ENCODE measurements at places on chromosomes 1 and 21.

DNA sequence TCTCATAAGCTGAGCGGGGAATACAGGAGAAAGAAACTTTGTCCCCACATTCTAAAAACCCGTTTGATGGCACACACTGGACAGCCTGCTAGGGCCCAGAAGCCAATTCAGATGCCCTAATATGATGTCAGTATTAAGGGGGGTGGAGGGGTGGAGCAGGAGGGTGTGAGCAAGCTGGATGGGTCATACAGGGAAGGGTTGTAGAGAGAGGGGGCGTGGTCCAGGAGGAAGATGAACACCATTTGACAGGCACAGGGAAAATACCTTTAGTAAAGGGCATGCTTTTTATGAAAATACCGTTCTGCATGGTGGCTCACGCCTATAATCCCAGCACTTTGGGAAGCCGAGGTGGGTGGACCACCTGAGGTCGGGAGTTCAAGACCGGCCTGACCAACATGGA lies 6.0 kb downstream of the TARS2 start:
- no peak overlapping the region for H3K4me3 ChIP-seq
- peaks cover 3% of the 10 kb centered on the region for H3K4me1 ChIP-seq
- no peak overlapping the region for H3K27ac ChIP-seq
- DNase-seq, result no peak

DNA sequence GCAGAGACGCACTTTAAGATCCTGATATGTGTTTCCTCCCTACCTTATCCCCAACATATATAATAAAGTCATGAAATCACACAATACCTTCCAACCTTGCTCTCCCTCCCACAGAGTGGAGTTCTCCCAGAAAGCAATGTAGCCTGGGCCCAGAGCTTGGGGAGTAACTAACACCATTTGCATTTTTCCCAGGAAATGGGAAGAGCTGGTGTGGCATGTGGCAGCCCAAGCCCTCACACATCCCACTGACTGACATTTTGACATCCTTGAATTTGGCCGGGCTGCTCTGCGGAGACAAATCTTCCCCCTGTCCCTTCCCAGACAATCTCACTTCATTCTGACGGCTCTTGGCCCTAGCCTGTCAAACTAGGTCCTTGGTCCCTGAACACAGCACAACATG lies 37.0 kb upstream of the ATP2B4 start:
- H3K27me3 ChIP-seq, result no peaks in the 10 kb centered on the region
- H3K36me3 ChIP-seq, result no peaks in the 10 kb centered on the region
- H3K4me3 ChIP-seq, result no peak overlapping the region

GRCh38 chr1:12548279-12548972 lies 69.6 kb downstream of the DHRS3 start:
- no peaks in the 10 kb centered on the region for H3K27me3 ChIP-seq
- no peaks in the 10 kb centered on the region for H3K36me3 ChIP-seq
- H3K27ac ChIP-seq, result peak overlapping the region; percentile 9

DNA sequence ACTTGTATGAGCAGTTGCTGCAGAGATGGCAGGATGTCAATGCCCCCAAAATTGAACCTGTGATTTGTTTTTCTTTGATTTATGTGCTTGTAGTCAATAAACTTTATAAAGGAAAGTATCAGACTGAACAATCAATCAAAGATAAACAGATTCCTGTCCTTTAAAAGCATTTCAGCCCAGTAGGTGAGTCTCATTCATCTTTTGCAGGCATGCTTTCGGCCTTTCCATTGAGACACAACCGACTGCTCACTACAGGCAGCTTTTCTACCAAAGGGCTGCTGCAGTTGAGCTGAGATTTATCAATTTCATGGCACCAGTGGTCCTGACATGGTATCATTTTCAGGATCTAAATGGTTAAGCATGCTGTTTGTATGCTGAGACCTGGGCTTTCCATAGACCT lies 513.6 kb upstream of the PTBP2 start:
- no peak overlapping the region for H3K27ac ChIP-seq
- H3K4me3 ChIP-seq, result no peak overlapping the region
- DNase-seq, result no peak
- H3K4me1 ChIP-seq, result no peaks in the 10 kb centered on the region
- no peaks in the 10 kb centered on the region for H3K36me3 ChIP-seq
